ENCODE measurements at places on chromosomes 3 and 15.

GRCh38 chr3:42710323-42711021 lies 7.9 kb upstream of the HHATL start:
- no peak for DNase-seq

DNA sequence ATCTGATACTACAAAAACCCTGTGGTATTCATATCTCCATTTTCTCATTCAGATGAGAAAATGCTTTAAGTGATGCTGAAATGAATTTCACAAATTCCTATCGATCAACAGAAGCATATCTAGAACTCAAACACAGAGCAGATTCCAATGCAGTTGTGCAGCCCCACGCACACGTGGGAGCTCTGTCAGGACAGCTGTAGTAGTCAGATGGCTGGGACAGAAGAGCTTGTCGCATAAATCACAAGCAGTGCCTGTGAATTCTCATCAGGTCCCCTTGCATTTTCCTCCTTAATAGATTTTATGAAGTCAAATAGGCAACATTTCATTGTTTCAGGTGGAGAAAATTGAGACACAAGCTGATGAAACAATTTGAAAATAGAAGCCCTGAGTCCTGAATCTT lies 792.3 kb downstream of the AGBL1 start:
- no peak for DNase-seq

DNA sequence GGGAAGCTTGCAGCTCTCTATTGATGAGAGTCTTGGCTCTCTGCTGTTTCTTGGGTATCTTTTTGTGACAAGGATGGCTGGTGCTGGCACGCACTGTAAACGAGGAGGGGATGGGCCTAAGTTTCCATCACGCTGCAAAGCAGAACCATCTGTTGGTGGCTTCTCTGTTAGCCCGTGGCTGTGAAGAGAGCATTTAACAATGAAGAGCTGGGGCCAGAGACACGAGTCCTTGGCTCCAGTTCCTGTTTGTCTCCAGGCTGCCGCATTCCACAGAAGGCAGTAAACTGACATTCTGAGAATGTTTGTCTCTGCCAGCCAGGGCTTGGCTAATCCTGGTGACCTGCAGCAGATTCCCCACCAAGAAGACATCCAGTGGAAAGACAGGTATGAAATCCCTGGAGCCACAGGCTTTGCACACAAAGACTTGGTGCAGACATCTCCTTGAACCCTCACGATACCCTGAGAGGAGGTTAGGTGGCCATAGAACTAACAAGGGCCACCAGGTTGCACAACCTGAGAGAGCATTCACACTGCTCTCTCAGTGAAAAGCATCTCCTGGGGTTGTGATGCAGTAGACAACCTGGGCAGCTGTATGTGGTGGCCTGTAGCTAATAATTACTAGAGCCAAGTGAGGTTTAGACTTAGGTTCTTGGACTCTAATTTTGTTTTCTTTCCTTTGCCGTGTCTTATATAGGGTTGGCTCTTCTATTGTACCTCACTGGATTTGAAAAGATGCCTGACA lies 130.9 kb downstream of the ASB7 start:
- no peak for DNase-seq

GRCh38 chr3:153628591-153628990 lies 466.6 kb downstream of the RAP2B start:
- no peak for DNase-seq

DNA sequence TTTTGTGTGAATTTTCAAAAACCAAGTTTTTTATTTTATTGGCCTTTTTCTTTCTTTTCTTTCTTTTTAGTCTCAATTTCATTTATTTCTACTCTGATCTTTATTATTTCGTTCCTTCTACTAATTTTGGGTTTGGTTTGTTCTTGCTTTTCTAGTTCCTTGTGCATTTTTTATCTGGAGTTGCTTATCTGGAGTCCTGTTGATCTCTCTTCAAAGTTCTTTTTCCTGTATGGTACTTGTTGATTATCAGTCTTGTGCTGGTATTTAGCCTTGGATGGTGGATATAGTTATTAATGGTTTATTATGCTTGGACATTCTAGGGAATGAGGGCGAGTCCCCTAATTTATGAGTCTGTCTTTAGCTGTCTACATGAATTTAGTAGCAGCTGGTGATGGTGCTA lies 64.7 kb downstream of the LARS2 start:
- no peak for DNase-seq

DNA sequence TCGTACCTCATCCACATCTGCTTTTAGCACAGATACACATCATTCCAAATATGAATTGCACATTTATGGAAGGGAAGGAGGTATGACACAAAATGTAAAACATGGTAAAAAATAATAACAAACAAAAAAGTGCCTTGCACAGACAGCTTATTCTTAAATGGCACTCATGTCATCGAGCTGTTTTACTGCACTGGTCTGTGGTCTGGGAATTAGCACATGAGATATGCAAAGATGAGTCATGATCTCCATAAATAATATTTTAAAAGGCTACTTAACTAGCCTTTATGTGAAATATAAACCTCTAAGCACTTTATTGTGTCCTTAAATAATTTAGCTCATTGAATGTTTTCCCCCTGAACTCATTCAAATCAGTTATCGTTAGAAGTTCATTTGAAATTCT lies 142.2 kb upstream of the ZNF385D start:
- no peak for DNase-seq

- DNase-seq, result no peak
Observed at GRCh38 chr15:98983334-98983733, 24.3 kb downstream of the PGPEP1L start.

GRCh38 chr15:63815796-63816533 lies 17.8 kb downstream of the HERC1 start:
- no peak for DNase-seq

- no peak for DNase-seq
Observed at GRCh38 chr15:101044625-101045235, 125.6 kb downstream of the LRRK1 start.

DNA sequence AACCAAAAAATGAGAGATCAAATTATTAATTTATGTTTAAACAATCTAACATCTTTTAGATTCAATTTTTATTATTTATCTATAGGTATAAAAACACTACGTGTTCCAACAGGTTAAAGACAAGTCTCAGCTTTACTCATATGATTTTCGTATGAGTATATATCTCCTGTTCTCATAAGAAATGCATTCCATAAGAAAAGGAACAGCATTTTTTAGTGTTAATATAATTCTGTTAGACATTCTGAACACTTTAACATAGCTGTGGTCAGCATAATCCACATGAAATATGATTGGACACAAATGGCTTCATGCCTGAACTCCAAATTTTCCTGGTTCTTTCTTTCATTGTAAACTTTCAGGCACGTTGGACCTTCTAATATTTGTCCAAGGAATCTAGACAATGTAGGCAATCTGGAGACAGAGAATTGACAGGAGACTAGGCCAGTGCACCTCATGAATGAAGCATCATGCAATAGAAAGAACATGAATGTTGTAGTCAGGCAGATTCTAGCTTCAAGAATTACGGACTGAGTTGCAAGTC lies 1122.0 kb upstream of the ALCAM start:
- DNase-seq, result no peak

DNA sequence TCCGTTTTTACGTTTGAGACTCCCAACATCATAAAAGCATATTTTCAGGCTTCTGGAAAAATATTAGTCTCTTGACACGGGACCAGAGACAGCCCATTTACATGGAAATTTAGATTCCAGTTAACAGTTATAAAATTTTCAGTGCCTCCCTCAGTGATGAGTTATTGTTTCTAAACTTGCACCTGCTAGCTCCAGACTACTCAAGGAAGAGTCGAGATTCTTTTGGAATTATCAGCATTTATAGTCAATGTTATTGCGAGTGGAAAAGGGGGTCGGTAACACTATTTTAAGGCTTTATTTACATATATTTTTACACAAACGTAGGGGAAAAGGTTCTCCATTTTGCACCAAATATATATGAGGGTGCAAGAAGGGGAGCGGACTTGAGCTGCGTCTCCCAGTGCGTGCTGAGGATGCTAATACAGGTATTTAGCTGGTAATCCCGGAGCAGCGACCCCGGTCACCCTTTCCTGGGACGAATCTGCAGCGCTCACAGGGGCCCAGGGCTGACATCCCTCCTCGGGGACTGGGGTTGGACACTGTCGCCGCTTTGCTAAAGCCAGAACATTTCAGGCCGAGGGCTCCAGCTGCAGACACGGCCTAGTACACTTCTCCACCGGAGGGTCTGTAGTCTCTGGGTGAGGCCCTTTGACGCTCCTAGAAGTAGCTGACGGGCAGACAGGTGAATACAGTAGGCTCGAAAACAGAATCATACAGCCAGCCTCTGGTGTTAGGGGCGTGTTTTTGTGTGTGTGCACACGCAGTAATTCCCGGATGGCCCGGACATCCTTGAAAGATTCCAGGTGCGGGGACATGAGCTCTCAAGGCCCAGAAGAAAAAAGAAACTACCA lies 729 bp upstream of the ZBTB11 start:
- no peak for DNase-seq

GRCh38 chr3:69671082-69671952 lies 67.9 kb upstream of the MITF start:
- DNase-seq, result no peak

GRCh38 chr15:59940456-59940855 lies 63.7 kb upstream of the FOXB1 start:
- DNase-seq, result no peak

DNA sequence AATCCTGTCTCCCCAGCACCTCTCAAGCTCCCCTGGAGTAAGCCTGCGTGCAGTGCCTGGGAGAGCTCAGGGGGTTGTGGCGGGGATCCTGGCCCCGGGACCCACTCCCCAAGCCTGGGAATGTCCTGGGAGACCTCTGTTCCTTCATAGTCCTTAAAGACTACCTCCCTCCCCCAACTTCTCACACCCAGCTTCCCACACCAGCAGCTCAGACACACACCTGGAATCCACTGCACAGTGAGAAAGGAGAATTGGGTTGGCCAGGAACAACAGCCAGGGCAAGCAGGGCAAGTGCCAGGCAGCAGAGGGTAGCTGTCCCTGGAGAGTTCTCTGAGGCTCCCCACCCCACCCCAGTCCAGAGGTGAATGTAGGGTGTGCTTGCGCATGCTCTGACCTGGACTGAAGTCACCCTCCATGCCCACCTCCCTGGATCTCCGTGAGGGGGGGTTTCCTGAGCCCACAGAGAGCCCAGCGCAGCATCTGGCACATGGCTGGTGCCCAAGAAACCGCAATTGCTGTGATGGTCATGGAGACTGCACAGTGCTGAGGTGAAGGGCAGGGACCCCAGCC lies 22.2 kb downstream of the PSTPIP1 start:
- DNase-seq, result no peak

- DNase-seq, result no peak
Observed at GRCh38 chr3:131903988-131904415, 130.8 kb downstream of the CPNE4 start.

GRCh38 chr15:96345560-96346399 lies 15.3 kb downstream of the NR2F2 start:
- no peak for DNase-seq

GRCh38 chr3:126834596-126835471 lies 130.8 kb downstream of the CHCHD6 start:
- no peak for DNase-seq

DNA sequence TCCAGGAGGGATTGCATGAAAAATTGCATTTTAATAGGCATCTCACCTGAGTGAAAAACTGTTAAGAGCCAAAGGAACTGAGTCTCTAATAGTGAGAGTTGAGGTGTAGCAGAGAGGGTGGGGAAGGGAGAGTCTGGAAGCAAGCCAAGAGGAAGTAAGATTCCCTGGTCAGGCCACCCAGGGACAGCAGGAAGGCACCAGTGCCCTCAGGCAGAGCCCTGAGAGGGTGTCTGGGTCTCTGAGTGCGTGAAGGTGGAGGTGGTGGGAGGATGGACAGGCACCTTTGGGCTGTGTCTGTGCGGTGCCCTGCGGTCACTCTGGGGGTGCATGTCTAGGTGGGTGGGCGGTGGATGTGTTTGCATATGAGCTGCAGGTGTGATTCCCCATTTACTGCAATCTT lies 300.4 kb upstream of the ROPN1 start:
- no peak for DNase-seq

DNA sequence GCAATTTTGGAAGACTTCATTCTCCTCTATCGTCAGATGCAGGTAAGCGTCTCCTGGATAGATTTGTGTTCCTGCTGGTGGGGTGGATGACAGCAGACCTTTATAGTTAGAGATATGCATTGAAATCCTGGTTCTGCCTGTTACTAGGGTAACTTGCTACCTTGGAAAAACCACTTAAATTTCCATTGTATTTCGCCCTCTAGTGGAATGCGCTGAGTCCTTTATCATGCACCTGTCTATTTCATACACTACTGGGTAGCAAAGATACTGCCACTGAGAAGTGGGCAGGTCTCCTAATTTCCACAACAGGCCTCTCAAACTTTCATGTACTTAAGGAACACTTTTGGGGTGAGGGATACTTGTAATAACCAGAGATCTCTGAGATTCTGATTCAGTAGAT lies 209.5 kb upstream of the SUCLG2 start:
- no peak for DNase-seq

- no peak for DNase-seq
Observed at GRCh38 chr15:33551860-33552259, 241.1 kb downstream of the RYR3 start.

- no peak for DNase-seq
Observed at GRCh38 chr15:77456746-77457145, 36.1 kb downstream of the HMG20A start.
